ENCODE measurements at places on chromosomes 16 and 17. TPM values are rescaled to one million over a fixed set of nuclear protein-coding genes. Genes with fewer than 3 reads are reported as not detected.

DNA sequence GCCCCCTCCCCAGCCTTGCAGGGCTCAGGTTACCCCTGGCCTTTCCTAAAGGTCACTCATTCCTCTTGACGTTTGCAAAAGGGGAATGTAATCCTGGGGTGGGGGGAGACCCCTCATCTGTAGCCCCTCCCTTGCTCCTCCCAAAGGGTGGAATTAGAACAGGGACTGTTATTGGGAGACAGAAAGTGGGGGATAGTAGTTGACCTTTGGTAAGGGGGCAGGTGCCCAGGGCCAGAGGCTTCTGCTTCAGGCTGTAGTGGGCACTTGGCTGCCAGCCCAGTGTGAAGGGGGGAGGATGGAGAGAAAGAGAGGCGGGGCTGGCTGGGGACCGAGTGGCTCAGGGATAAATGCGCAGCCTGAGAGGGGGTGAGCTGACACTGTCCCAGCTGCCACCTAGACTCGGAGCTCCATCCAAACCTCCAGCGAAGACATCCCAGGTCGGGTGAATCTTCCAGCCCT is at the start of gene ENO3:
TSS of gene ENO3 (plus strand) at position 374 of the 459 bp plus-strand sequence. CDS start 711 bp downstream, outside the sequence.
- no peak for DNase-seq

DNA sequence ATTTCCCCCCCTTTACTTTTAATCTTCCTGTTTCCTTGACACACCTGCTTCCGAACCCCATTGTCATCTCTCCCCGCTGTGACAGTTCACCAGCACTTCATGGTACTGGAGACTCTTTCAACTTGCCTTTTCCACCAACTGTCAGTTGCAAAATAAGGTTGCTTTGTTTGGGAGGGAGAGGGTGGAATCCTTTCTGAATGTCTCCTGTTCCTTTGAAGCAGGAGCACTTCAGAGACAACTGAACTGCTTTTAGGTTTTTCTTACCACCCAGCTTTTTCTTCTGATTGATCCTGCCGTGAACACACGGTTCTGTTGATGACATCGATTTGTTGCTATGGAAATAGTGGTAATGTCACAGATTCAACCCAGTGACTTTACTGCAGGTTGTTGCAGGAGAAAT is 42.0 kb downstream of the RPA1 start:
- DNase-seq: peak; percentile 39

- DNase-seq: no peak
Measured at GRCh38 chr17:29608986-29609385, 13.7 kb downstream of the CORO6 start.

DNA sequence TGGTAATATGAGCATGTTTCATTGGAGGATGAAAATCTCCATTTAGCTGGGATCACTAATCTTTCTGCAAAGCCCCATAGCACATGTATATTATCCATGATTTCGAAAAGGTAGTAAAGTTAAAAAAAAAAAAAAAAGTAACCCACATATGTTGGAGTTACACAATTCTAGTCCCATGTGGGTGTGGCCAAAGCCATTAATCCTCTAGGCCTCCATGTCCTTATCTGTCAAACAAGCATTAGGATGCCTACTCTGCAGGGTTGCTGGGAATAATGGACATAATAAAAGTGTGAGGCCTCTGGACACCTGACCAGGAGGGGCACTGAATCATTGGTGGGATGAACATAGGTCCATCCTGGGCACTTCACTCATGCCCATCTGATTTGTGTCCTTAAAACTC is 29.2 kb upstream of the VAT1L start:
- DNase-seq: no peak

DNA sequence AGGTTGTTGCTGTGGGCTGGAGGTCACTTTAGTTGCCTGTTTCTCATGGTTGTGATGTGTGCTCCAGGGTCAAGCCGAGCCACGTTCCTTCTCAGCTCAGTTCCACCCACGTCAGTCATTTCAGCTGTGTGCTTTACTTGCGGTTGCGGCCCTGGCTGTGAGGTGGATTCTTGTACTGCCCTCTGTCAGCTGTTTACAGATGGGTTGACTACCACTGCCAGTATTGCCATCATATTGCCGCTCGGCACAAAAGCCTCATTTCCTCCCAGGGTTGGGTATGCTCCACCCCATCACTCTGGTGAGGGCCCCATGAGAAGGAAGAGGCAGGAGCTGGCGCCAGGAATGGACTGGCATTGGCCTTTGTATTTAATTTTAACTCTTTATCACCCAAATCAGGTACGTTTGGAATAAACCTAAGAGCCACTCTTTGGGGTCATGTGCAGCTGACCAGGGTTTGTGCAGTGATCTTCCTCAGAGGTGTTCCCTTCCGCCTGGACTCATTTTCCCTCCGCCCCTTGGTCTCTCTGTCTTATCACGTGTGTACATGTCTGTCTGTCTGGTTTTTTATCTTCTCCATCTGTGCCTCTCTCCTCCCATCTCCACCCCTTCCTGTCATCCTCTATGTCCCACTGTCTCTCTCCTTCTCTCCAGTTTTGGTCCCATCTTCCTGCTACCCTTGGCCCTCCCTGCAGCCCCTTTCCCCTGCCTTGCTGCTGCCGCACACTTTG is 25.0 kb downstream of the METTL22 start:
- no peak for DNase-seq

DNA sequence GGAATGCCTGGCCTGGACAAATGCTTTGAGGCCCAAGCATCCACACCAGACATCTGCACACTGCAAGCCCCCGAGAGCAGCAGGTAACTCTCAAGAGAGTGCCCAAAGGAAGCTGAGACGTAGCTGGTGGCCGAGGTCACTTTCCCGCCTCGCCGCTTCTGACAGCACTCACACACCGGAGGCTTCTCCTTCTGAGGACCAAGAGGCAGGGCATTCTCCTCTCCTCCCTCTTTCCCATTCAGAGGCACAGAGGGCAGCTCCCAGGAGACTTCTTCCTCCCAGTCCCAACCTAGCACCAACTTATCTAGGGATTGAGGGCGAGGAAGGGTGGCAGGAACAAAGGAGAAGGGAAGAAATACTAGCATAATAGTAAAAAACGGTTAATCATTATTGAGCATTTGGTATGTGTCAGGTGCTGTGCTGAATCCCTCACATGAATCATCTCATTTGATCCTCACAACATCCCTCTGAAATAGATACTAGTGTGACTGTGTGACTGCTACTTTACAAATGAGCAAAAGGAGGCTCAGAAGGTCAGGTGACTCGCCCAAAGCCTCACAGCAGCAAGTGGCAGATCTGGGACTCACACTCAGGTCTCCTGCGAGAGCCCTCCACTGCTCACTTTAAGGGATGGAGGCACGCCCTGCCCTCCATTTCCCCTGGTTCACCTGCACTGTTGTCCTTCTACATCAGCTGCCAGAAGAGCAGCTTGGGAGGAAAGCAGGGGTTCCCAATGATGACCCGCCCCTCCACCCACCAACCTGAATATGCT is 41.8 kb downstream of the MYO18A start:
- DNase-seq: peak; percentile 77

GRCh38 chr17:28385037-28385400 is 13.5 kb downstream of the SARM1 start:
- no peak for DNase-seq

GRCh38 chr17:81020767-81021497 is 14.0 kb upstream of the BAIAP2 start:
- no peak for DNase-seq

- DNase-seq: no peak
Measured at GRCh38 chr16:11140466-11140865, 115.5 kb downstream of the SOCS1 start.

The WFDC1 gene
- total RNA-seq: not detected

The HSD3B7 gene
- total RNA-seq: 7.8 TPM

The EPX gene
- not detected for total RNA-seq

The CHD9NB gene
- 0.26 TPM for total RNA-seq
